ENCODE measurements at places on chromosomes 11 and 22.

DNA sequence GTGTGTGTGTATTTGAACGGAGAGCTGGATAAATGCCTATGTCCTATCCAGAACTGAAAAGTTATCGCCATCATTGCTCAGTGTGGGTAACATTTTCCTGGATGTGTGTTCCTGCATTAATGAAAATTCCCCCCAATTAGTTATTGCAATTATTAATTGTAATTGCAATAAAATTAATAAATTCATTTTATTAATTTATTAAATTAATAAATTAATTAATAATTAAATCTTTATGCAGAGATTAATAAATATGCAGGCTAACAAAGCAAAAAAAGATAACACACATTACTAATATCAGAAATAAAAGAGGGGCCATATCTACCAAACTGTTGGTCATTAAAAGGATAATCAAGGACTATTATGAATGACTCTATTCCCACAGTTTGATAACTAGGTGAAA lies 3.6 kb downstream of the RFPL3 start:
- DNase-seq = no peak

DNA sequence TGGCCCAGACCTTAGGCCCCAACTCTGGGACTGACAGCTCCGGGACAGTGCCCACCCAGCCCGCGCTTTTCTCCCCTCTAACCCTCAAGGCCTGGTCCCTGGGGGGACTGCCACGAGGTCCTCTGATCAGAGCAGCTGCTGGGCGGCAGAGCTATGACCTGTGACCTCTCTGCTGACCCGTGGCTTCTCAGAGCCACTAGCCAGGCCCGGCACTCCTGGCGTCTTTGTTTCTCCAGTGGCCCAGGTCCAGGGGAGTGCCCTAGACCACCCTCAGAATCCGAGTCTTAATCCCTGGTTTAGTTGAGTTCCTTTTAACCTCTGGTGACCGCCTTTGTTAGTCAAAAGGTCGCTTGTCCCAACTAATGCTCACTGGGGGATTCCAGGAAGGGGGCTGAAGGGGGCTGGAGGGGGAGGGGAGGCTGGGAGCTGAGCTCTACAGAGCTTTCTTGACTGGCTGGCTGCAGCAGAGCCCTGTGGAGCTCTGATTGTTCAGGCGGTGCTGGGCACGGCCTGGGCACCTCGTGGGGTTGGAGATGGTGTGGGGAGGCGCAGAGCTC lies 1.2 kb downstream of the FBLN1 start:
- no peak for DNase-seq

- DNase-seq = no peak
Measured at GRCh38 chr11:69001243-69002081, 11.6 kb downstream of the MRGPRF start.

- DNase-seq = no peak
Measured at GRCh38 chr11:60774726-60775125, 10.4 kb upstream of the MS4A10 start.

DNA sequence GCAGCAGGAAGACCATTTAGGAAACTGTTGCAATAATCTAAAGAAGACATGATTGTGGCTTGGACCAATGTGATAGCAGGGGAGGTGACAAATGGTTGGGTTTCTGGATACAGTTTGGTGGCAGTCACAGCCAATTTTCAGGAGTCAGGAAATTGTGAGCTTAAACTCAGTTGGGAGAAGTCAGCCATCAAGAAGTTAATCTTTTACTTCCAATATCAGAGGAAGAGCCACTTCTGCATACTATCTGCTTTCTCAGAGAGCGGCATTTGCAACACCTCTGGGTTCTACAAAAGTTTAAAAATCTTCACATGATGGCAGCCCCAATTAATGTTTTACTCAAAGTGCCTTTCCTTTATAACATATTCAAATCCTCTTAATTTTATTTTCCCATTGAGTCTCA lies 33.7 kb upstream of the PDE3B start:
- no peak for DNase-seq

- no peak for DNase-seq
Measured at GRCh38 chr11:115892016-115892415, 387.8 kb upstream of the CADM1 start.

- no peak for DNase-seq
Measured at GRCh38 chr11:125694951-125695350, 14.3 kb upstream of the ACRV1 start.

- no peak for DNase-seq
Measured at GRCh38 chr11:39036021-39036420, 2423.4 kb downstream of the LRRC4C start.

DNA sequence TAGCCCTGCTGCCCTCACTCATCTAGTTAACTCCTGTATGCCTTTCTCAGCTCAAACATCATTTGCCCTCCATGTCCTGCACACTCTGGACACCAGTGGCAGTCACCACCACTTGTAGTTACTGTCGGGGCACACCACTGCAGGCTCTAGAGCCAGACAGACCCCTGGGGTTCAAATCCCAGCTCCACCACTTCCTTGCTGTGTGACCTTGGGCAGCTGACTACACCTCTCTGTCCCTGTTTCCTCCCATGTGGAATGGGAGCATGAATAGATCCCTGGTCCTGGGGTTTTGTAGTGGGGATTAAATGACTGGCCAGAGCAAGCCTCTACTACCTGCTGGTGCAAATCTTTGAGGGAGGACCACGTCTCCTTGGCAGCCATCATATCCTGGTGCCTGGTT lies 7.8 kb upstream of the IFT27 start:
- no peak for DNase-seq

DNA sequence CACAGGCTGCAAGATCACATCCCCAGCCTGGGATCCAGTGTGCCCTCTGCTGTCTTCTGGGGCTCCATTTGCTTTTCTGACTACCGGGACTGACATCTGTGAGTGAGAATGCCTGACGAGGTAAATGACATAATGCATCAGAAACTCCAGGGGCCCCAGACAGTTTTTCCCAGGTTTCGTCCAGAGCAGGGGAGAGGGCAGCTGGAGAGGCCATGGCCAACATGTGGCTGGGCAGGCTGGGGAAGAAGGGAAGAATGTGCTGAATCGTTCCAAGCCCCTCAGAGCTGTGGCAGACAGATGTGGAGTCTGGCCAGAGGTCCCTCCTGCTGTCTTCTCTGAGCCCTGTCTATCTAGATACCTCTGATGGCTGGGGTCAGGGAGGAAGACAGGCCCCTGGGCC lies 163.9 kb downstream of the TRIM29 start:
- no peak for DNase-seq

- DNase-seq = no peak
Measured at GRCh38 chr11:43690929-43691725, 10.6 kb downstream of the HSD17B12 start.

DNA sequence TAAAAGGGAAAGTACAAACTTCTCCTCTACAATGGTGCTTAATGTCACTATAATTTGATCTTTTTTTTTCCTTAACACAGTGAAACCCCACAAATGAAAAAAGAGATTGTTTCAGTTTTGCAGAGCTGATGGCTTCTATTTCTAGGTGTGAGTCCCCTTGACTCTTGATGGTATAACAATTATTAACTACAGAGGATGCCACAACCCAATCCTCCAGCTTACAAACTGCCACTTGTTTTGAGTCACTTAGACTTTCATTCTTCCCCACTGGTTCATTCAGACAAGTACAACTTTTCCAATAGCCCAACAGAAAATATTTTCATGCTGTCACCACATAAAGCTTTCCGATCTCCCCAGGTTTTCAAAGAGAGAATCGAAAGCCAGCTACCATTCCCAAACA lies 812.2 kb downstream of the LRRC4C start:
- no peak for DNase-seq

DNA sequence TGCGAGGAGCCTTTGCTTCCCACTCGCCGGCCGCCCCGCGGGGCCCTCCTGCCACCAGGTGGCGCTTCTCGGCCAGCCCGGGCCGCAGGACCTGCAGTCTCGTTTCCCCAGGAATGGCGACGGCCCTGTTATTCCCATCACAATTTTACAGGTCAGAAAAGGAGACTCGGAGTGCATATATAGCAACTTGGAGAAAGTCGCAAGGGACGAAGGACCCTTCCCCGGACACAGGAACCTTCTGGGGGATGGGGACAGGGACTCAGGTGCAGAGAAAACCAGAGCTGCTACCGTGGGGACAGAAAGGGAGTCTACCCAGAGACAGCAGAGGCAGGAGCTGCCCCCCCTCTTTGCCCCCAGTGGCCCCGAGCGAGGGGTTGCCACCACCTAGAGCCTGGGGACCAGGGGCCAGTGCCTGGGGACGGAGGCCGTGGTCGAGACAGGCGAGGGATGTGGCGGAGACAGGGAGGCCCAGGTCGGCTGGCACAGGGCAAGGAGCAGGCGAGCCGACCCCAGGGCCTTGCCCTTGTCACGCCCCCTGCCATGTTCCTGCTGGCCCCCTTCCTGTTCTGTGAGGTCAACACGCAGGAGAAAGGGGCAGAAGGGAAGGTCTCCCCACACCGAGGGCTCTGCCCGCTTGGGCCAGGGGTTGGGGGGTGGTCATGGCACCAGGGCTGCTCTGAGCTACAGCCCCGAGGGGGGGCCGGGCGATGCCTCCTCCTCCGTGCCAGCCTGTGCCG lies 3.5 kb upstream of the KRTAP5-6 start:
- DNase-seq = peak; percentile 80

DNA sequence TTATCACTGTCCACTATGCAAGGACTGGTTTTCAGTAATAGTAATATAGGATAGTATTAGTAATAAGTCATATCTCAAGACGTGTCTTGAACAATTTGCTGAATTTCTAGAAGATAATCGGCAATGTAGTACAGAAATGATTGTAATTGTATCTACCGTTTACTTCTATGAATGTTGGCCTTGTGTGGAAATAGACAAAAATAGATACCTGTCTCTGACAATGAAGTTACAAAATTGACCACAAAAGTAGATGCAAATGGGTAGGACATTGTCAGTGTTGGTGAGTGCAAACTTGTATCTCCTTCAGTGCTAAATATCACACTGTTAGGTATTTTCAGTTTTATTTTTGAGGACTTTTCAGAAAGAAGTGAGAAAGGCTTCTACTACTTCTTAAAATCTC lies 43.1 kb downstream of the SVIP start:
- DNase-seq = no peak

GRCh38 chr22:39151329-39151975 lies 1.0 kb downstream of the CBX7 start:
- DNase-seq = no peak

DNA sequence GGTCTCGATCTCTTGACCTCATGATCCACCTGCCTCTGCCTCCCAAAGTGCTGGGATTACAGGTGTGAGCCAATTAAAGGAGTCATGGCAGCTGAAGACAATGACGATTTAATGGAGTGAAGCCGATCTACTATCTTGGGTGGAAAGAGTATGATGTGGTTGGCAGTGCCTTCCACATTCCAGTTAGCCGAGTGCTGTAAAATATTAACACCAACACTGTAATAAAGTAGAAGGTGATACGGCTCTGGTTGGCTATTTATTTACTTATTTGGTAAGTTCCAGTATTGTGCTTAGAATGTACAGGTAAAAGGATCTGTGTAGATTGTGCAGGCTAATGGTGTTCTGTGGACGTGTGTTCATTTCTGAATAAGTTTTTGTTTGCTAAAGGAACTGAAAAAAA lies 149.6 kb upstream of the MTMR2 start:
- no peak for DNase-seq

DNA sequence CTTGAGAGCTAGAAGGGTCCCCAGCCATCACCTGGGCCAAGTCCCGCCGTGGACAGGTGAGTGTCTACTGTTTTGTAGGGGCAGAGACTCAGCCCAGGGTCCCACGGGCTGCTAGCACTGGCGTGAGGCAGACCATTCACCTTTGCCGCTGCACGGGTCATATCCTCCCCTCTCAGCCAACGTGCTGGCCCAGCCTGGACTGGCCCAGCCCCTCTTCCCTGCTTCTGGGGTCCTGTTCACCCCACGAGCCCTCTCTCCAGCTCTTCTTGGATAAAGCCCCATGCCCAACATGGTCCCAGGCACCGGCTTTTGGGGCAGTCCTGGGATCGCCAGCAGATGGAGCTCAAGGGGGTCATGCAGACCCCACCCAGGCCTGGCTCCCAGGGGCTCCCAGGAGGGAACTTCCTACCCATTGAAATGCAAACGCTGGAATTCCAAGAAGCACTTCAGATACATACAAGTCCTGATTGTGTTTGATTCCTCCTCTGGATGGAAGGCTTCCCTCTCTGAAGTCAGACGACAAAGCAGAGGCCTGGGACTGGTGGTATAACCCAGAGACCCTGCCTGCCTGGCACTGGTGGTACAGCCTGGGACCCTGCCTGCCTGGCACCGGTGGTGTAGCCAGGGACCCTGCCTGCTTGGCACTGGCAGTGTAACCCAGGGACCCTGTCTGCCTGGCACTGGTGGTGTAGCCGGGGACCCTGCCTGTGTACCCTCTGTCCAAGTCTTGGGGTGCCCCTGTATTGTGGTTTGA lies 8.9 kb upstream of the SEPTIN5 start:
- no peak for DNase-seq

GRCh38 chr11:35041070-35041554 lies 97.9 kb upstream of the CD44 start:
- DNase-seq = no peak

GRCh38 chr11:67299471-67300191 lies 3.7 kb upstream of the SSH3 start:
- DNase-seq = no peak

GRCh38 chr11:118283037-118283636 lies 19.0 kb upstream of the MPZL2 start:
- DNase-seq = no peak

- peak; percentile 8 for DNase-seq
Measured at GRCh38 chr11:95375886-95376285, 144.9 kb upstream of the SESN3 start.

DNA sequence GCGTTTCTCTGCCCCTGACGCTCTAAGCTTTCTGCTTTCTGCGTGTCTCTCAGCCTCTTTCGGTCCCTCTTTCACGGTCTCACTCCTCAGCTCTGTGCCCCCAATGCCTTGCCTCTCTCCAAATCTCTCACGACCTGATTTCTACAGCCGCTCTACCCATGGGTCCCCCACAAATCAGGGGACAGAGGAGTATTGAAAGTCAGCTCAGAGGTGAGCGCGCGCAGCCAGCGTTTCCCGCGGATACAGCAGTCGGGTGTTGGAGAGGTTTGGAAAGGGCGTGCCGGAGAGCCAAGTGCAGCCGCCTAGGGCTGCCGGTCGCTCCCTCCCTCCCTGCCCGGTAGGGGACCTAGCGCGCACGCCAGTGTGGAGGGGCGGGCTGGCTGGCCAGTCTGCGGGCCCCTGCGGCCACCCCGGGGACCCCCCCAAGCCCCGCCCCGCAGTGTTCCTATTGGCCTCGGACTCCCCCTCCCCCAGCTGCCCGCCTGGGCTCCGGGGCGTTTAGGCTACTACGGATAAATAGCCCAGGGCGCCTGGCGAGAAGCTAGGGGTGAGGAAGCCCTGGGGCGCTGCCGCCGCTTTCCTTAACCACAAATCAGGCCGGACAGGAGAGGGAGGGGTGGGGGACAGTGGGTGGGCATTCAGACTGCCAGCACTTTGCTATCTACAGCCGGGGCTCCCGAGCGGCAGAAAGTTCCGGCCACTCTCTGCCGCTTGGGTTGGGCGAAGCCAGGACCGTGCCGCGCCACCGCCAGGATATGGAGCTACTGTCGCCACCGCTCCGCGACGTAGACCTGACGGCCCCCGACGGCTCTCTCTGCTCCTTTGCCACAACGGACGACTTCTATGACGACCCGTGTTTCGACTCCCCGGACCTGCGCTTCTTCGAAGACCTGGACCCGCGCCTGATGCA lies at the start of gene MYOD1:
TSS of gene MYOD1 (plus strand) at position 544 of the 910 bp plus-strand sequence. CDS start at position 756, 212 bp downstream.
- peak; percentile 23 for DNase-seq

- DNase-seq = no peak
Measured at GRCh38 chr11:56314844-56315243, at the start of gene OR8K3. Gene OR8K3 (plus strand): TSS chr11:56315144. CDS start chr11:56318307, 3,163 bp downstream.
